Jurkat, Clone E6-1 (cell line): ENCODE measurements at places on chromosomes 7 and 10.

DNA sequence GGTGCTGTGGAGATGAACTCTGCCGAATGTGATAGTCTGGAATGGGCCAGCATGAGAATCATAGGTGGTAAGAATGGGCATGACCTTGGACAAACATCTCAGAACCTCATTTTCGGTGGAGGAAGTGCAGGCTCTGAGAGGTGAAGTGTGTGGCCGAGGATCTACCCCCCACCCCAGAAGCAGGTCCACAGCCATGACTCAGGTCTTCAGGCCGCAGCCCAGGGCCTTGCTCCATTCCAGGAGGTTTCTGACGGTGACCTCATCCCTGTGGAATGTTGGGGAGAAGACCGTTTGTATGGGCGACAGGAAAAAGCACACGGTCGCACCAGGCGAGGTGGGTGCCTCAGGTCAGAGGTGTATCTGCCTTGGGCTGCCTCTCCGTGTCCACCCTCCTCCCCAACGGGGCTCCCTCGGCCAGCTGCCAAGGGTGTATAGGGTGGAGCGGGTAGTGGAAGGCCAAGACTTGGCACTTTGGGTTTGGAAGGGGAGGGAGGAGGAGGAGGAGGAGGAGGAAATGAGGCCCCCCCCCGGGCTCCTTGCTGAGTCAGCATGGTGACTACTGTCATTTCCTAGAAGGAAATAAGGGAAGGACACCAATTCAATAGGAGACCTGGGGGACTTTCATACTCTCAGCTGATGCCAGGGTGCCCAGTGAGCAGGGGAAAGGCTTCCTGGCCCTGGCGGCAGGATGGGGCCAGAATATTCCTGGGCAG, 168.0 kb upstream of the RHEB start:
- DNase-seq, result no peak

DNA sequence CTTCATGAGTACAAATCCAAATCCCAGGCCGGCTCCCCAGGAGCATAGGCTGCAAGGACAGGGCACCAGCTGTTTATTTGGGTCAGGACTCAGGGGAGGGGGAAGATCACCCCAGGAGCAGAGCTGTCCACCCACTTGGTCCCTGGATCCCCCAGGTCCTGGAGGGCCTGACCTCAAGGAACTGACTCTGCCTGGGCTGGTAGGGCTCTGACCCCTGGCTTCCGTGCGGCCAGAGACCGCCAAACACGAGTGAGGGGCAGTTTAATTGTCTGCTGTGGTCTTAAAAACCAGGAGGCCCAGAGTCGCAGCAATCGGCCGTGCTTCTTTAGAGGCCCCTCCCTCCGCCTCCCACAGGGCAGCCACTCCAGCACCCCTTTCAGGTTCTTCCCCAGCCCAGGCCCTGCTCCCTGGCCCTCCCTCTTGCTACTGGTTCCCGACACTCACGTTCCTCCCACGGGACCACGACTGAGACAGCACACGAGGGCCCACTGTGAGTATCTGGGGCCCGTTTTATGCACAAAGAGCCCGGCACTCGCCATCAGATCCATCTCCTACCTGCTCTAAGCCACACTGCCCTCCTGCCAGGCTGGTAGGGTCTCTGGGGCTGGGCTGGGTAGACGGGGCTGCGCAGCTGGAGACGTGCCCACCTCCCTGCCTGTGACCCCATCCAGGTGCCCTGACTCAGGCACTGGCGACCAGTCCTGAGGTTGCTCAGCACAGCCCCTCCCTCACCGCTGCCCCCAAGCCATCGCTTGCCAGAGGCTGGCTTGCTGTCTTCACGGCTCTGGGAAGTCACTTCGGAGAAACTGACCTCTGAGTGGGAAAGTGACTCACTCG, 30.0 kb upstream of the CFAP46 start:
- DNase-seq, result no peak

- DNase-seq, result no peak
These were observed 8.9 kb downstream of the LCOR start for GRCh38 chr10:96840841-96841518.

- DNase-seq, result no peak
These were observed 68.3 kb downstream of the PRKAG2 start for GRCh38 chr7:151808400-151809145.

GRCh38 chr10:111338805-111339204, 262.0 kb downstream of the ADRA2A start:
- DNase-seq, result no peak

- no peak for DNase-seq
These were observed 550.4 kb upstream of the PCDH15 start for GRCh38 chr10:55351431-55351830.

DNA sequence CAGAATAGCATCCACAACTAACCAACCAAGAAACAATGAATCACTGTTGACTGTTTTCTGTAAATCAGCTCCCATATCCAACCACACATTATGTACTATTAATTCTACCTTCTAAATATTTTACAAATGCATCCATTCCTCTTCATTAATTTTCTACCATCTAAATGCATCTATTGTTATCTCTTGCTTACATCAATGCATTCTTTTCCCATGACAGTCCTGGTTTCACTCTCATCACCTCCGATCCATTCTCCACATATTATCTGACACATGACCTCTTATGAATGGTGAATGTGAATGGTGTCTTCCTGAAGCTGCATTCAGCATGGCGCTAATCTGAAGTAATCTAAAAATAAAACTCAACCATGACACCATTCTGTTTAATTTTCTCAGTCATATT, 153.8 kb upstream of the CALCR start:
- no peak for DNase-seq

DNA sequence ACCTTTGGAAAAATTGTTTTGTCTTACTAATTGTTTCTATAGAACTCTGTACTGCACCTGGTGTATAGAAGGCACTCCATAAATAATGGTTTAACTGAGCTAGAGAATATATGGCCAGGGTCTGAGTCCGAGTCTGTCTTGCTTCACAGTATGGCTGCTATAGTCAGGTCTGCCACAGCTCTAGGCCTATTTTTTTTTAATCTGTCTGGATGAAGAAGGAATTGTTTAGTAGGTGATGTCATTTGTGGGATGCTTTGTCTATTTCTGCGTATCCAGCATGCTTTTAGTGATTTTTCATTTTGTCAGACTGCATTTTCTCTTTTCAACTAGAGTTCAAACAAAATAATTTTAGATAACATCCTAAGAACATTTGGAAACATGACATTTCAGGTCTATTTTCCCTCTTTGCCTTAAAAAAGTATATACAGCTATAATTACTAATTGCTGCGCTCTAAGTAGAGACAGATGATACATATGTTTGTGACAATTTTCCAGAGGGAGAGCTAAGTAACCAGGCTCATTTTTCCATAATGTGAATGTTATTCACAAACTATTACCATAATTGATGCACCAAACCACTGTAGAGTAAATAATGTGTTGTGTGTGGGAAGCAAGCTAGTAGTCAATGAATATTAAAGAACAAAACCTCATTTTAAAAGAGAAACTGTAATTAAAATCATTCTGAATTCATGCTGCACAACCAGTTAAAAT, 361.7 kb downstream of the AUTS2 start:
- DNase-seq, result no peak

- DNase-seq, result no peak
These were observed 19.5 kb upstream of the KCTD7 start for GRCh38 chr7:66609176-66609575.

DNA sequence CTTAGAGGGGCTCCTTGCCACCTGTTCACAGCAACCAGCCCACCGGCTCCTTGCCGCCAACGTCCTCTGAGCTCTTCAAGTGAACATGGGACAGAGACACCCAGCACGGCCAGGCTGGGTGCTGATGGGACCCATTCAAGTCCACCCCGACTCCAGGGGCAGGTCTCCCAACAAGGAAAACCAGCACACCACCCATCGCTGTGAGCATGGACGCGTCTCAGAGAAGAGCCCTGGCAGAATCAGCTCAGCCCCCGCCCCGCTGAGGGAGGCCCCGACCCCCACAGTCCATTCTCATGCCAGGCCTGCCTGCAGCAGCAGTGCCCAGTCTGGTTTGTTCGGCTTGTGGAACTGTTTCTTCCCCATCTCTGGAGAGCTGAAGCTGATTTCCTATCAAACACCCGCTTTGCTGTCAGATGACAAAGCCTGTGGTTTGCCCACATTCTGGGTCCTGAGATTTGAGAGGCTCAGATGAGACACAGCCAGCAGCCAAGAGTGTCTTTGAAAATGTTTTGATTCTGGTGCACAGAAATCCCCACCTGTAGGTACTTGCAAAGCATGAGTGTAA, 216.6 kb downstream of the ZMYND11 start:
- peak; percentile 23 for DNase-seq

DNA sequence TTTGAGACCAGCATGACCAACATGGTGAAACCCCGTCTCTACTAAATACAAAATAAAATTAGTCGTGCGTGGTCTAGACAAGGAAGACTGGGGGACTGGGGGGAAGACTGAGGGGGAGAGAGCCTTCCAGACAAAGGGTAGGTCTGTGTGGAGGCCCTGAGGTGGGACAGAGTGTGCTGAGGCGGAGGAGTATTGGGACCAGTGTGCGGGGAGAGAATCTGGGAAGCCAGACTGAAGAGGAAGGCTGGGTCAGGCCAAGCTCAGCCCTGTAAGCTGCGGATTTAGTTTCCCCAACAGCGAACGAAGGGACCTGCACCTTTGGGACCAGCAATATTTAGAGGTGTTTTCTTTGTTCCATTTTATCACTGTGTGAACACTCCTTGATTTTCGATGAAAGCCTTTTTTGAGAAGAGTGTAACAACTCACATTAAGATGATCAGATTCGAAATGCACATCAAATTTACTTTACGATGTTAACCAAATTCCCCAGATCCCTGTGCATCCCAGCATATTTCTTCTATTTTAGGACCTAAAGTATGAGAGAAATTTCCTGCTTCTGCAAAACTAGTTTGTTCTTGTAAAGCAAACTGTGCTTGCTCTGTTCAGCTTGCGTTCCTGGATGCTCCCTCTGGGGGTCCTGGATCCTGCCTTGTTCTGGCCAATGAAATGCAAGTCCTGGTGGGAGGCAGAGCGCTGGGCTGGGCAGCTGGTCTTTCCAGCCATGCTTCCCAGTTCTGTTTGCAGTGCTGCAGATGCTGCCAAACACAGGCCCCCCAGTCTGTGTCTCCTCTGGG, 39.4 kb downstream of the PLAU start:
- DNase-seq, result no peak

GRCh38 chr10:8044908-8045725, 9.4 kb upstream of the GATA3 start:
- DNase-seq, result no peak
